ENCODE measurements at places on chromosomes 4 and X. TPM values are rescaled to one million over a fixed set of nuclear protein-coding genes. Genes with fewer than 3 reads are reported as not detected.

GRCh38 chrX:137746289-137746688 lies 180.4 kb downstream of the ZIC3 start:
- DNase-seq, result no peak
- no peaks in the 10 kb centered on the region for H3K36me3 ChIP-seq
- H3K4me3 ChIP-seq, result no peak overlapping the region
- no peak overlapping the region for H3K27ac ChIP-seq

DNA sequence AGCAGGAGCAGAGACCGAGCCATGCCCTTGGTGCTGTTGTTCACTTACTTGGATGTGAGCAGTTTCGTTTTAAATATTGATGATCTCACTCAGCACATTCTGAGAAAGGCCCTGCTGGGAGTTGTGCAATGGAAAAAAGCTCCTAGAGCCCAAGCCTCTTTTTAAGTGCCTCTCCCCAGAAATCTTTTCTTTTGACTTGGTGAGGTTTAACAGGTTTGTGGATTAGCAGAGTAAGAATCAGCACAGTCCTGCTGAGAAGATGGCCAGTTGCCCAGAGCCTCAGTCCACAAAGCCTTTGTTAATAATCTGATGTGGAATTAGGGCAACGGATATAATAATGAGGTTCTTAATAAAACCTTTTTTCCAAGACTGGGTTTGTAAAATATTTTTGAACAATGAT lies 157.5 kb upstream of the ATP6AP2 start:
- H3K27ac ChIP-seq, result peak overlapping the region; percentile 76
- no peak overlapping the region for H3K4me3 ChIP-seq
- no peaks in the 10 kb centered on the region for H3K27me3 ChIP-seq
- DNase-seq, result peak; percentile 43
- H3K36me3 ChIP-seq, result no peaks in the 10 kb centered on the region

- H3K27ac ChIP-seq, result no peak overlapping the region
- no peaks in the 10 kb centered on the region for H3K27me3 ChIP-seq
- no peaks in the 10 kb centered on the region for H3K4me1 ChIP-seq
- no peaks in the 10 kb centered on the region for H3K36me3 ChIP-seq
- no peak for DNase-seq
- no peak overlapping the region for H3K4me3 ChIP-seq
Observed at GRCh38 chr4:107858158-107858742, 33.5 kb downstream of the SGMS2 start.

- no peak for DNase-seq
- no peaks in the 10 kb centered on the region for H3K4me1 ChIP-seq
- no peak overlapping the region for H3K27ac ChIP-seq
- H3K27me3 ChIP-seq, result no peaks in the 10 kb centered on the region
Observed at GRCh38 chr4:129138810-129139496, 43.0 kb downstream of the C4orf33 start.

HNRNPH2 gene
- 48.5 TPM for total RNA-seq

Data from breast epithelium (tissue), 4 donors.